LNCaP clone FGC (cell line): ENCODE measurements at places on chromosomes 3 and 15.

GRCh38 chr3:133254716-133255115 lies 145.1 kb upstream of the BFSP2 start:
- no peak for DNase-seq

- DNase-seq, result no peak
Observed at GRCh38 chr3:56980798-56981390, 79.6 kb upstream of the SPATA12 start.

DNA sequence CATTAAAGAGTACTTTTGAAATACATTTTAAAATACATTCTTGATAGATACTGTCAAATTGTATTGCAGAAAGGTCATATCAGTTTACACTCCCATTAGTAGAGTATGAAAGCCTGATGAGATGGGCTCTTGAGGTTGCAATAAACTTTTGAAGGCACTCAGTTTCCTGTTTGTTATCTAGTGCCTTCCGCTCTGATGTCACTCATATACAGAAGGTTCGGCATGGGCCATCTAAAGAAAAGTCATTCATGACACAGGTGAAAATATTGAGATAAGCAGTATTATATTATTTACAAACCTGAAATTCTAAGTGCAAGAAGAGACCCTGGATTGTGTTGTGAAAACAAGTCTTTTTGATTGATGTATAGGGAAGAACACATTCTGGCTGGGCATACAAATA lies 36.5 kb upstream of the DENND4A start:
- no peak for DNase-seq

GRCh38 chr3:194327218-194328052 lies 23.7 kb downstream of the CPN2 start:
- peak; percentile 15 for DNase-seq

GRCh38 chr3:112651071-112651470 lies 10.1 kb upstream of the CCDC80 start:
- no peak for DNase-seq

GRCh38 chr15:42728972-42729371 lies 8.0 kb downstream of the CDAN1 start:
- DNase-seq, result no peak

DNA sequence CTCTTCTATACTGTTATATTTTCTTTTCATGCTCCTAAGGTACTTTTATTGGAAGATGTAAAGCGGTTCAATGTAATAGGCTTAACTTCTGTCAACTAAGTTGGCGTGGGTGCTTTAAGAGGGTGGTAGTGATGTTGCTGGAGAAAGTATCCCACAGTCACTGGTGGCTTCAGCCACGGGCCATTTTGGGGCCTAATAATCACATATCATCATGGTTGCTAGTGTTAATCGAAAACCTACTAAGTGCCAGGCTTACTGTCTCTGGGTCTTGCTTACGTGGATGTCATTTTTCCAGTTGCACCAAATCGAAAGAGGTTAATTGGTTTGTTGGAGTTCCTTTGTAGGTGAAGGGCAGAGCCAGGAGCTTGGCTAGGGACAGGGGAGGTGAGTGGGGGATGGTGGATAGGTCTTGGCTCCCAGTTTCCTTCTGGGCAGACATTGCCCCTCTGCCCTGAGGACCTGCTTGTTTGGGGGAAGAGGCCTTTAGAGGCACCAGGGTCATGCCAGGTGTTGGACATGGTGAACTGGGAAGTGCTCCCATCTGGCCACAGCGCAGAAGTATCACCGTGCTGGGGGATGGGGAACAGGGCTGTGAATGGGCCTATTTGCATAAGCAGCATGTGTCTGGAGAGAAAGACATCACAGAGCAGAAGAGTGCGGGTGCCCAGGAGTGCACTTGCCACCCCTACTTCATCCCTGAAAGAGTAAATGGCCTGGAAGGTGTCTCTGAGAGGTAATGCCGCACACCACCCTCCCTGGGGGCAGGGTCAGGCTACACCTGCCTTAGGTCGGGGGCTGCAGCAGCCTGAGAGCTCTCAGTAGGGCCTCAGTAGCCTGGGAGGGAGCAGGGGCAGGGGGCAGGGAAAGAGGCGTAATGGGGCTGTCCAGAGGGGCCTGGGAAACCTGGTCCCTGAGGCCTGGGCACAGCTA lies 62.4 kb upstream of the POLG start:
- DNase-seq, result no peak

GRCh38 chr3:53695324-53695690 lies 150.9 kb downstream of the CHDH start:
- DNase-seq, result no peak

DNA sequence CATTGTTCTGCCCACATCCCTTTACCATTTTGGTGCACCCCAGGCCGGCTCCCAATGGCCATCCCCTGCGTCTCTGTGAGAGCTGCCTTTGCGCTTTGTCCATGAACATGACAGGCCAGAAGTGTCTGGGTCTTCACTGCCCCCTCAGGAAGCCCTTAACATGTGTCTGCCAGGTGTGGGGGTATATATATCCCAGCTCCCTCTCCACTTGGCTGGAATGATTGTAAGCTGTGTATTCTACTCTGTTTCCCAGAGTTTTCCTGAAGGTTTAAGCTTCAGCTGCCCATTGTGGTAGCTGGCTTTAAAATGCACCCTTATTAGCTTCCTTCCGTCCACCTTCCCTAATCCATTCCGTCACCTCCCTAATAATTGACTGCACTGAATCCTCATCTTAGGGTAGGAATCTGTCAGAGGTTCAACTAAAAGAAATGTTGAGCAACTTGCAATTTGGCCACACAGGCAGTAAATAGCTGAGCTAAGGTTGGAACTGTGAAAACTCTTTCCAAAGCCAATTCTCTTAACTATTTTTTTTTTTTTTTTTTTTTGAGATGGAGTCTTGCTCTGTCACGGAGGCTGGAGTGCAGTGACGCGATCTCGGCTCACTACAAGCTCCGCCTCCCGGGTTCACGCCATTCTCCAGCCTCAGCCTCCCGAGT lies 30.4 kb upstream of the UBE2E1 start:
- DNase-seq, result no peak

GRCh38 chr15:67082007-67082536 lies 16.7 kb downstream of the SMAD3 start:
- DNase-seq, result no peak

DNA sequence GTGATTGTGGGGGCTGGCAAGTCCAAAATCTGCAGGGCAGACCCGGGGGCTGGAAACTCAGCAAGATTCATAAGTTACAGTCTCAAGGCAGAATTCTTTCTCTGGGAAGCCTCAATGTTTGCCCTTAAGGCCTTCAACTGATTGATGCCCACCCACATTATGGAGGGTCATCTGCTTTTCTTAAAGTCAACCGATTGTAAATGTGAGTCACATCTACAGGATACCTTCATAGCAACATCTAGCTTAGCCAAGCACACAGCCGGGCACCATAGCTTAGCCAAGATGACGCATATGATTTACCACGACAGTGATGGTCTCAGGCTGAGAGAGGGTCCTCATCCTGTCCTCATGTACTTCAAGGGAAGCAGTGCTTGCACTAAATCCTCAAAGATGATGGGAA lies 43.5 kb downstream of the IDH2 start:
- no peak for DNase-seq

- no peak for DNase-seq
Observed at GRCh38 chr15:67198157-67198754, 56.2 kb downstream of the AAGAB start.

DNA sequence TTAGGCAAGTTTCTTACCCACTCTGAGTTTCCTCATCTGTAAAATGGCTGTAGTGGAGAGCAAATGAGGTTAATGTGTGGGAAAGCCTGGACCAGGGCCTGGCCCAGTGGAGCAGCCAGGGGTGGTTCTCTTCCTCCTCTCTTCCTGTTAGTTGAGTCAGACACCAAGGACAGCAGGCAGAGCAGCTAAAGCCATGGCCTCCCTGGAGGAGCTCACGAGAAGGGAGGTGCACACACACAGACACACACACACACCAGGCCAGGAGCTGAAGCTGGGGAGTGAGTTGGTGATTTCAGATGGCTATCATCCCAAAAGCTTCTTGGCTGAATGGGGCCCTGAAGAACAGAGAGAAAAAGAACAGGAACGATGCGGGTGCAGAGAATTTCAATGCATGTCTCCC lies 33.2 kb upstream of the TSPAN3 start:
- DNase-seq, result no peak

GRCh38 chr3:128207951-128208350 lies 54.7 kb downstream of the EEFSEC start:
- DNase-seq, result no peak

DNA sequence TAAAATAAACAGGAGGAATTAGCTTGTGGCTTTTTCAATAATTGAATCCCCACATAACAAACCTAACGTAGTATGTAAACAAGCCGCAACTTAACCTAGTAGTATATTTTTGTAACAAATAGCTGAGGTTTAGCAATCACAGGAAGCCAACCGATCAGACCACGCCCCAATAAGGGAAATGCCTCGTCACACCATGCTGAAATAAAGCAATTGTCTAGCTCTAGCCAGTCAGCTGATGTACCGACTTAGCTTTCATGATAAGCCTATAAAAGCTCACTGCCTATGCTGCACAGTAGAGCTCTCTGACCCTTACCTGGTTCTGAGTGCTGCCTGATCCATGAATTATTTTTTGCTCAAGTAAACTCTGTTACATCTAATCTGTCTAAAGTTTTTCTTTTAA lies 208.9 kb downstream of the ROBO1 start:
- no peak for DNase-seq

- no peak for DNase-seq
Observed at GRCh38 chr3:11643201-11643603, 513 bp downstream of the VGLL4 start.

GRCh38 chr3:177598097-177598833 lies 401.0 kb upstream of the TBL1XR1 start:
- no peak for DNase-seq

- no peak for DNase-seq
Observed at GRCh38 chr15:79058260-79058850, 32.2 kb downstream of the RASGRF1 start.

DNA sequence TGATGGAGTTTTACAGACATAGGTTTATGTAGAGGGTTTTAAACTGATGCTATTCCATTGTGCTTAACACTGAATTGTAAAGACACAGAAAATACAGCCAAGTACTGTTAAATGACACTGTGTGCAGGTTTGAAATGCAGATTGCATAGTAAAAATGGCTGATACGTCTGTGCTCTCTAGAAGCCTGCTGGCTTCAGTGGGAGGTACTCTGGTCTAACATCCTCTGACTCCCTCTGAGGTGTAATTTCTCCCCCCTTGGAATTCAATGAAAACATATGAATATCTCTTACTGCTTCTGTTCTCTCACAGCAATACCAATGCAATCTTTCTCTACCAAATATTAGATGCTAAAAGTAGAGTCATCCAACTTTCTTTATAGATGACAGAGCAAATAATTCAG lies 176.6 kb downstream of the SLC9A9 start:
- DNase-seq, result no peak

GRCh38 chr3:175573226-175573625 lies 714.1 kb downstream of the NAALADL2 start:
- no peak for DNase-seq

DNA sequence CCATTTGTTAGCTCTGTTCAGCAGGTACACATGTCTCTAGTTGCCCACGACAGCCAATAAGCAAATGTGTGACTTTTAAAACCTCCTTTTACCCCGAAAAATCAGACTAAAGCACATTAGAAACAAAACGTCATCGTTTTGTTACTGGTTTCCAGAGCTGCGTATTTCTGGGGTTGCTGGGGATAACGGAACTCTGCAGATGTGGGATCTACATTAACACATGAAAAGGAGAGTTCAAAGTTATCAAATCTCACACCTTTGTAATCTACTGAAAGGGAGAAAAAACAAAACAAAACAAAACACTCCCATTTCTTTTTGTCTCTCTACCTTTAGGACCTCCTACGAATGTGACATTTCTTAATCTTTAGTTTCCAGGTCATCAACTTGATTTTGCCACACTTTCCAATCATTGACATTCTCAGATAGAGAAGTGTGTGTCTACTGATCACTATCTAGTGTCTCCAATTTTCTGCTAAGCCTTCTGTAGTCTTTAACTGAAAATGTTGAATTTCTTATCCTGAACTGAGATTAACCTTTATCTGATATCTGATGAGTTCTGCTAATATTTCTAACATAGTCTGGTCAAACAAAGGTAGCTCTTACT lies 93.0 kb upstream of the TSPAN3 start:
- DNase-seq, result no peak

DNA sequence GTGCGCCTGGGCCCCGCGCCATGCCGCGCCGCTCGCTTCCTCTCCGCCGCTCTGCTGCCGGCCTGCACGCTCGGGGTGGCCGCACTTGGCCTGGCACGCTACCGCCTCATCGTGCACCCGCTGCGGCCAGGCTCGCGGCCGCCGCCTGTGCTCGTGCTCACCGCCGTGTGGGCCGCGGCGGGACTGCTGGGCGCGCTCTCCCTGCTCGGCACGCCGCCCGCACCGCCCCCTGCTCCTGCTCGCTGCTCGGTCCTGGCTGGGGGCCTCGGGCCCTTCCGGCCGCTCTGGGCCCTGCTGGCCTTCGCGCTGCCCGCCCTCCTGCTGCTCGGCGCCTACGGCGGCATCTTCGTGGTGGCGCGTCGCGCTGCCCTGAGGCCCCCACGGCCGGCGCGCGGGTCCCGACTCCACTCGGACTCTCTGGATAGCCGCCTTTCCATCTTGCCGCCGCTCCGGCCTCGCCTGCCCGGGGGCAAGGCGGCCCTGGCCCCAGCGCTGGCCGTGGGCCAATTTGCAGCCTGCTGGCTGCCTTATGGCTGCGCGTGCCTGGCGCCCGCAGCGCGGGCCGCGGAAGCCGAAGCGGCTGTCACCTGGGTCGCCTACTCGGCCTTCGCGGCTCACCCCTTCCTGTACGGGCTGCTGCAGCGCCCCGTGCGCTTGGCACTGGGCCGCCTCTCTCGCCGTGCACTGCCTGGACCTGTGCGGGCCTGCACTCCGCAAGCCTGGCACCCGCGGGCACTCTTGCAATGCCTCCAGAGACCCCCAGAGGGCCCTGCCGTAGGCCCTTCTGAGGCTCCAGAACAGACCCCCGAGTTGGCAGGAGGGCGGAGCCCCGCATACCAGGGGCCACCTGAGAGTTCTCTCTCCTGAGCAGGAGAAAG lies 951 bp downstream of the GPR62 start:
- no peak for DNase-seq

DNA sequence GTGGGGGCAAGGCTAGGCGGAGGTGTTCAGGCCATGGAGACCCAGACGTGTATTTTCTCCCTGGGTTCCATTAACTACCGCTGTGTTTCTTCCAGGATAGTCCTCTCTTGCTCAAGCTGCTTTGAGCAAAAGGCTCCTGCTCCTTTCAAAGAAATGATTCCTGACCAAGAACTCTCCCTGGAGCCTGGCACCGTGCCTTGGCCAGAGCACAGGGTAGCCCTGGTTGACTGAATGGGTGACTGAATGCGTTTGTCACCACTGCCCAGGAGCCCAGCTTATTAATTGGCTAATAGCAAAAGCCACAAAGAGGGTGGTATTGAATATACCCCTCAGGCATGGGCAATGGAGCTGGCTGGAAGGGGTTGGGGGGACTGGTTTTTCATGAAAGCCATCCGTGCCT lies 13.9 kb downstream of the RASGRF1 start:
- DNase-seq, result no peak

GRCh38 chr15:51973775-51974174 lies 2.2 kb upstream of the LEO1 start:
- DNase-seq, result no peak
